ENCODE measurements at places on chromosomes 2 and 18. TPM values are rescaled to one million over a fixed set of nuclear protein-coding genes. Genes with fewer than 3 reads are reported as not detected.
A peak's percentile ranks its signal among the peaks of the same experiment; 100 is the strongest.

DNA sequence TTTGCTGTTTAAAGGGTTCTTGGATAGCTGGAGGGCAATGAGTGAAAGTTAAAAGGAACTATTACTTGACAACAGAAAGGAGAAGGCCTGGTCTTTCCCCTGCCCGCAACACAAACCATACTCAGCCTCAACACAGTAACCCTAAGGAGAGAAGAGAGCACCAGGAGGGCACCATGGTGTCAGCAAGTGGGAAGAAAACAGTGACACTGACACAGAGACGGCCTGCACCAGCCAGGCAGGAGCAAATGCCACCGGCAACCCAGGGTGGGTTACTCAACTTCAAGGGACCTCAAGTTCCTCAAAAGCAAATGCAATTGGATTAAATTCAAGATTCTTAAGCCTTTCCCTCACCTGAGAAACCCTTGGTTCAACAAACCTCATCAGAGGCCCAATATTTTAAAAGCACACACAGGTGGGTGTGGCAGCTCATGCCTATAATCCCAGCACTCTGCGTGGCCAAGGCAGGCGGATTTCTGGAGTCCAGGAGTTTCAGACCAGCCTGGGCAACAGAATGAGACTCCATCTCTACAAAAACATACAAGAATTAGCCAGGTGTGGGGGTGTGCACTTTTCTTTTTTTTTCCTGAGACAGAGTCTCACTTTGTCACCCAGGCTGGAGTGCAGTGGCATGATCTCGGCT is 52.3 kb downstream of the TFCP2L1 start:
- no peak for DNase-seq

DNA sequence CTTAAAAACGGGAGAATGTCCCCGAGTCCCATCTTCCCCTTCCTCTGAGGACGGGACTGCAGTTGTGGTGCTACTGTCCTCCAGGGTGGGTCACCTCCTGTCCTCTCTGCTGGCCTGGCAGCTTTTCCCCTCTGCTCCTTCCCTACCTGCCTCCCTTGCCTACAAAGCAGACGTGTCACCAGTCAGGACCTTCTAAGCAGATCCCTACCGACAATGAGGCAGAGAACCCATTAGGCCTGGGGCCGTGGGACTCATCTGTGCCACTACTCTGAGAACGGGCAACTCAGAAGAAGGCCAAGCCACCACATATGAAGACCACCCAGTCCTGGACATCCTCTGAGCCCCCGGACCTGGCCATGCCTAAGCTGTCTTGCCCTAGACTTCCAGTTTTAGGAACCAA is 103.0 kb upstream of the TEX51 start:
- DNase-seq, result no peak

DNA sequence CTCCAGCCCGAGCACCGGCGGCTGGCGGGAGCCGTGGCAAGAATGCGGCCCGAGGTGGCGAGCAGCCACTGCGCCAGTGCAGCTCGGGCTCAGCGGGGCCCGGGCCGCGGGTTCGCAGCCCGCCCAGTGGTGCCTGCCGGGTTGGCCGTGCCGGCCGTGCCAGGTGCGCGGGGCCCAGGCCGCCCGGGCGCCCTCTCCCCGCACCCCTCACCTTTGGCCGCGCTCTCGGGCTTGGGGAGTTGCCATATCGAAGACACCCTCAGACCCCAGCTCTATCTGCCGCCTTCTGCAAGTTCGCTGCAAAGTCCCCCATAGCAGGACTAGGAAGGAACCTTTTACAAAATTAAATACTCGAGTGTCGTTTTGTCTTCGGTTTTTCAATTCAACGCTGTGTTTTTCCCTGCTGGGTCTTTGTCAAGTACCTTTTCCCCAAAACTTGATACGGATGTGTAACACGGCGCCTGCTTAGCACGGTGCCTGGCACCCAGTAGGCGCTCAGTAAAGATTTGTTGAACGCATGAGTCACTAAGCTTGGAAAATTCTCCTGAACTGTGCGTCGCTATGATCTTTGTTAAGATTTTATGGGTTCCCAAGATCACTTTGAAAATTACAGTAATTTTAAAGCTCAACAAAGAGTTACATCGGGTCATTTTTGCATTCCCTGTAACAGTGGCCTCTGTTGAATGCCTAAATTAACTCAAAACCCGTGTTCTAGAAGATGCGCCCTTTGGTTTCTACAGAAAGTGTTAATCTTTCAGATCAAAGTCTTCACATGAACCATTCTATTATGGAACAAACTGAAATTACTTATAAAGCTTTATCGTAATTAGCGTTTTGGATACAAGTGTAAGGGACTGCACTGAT is 750 bp downstream of the STRADB start:
- no peak for DNase-seq

DNA sequence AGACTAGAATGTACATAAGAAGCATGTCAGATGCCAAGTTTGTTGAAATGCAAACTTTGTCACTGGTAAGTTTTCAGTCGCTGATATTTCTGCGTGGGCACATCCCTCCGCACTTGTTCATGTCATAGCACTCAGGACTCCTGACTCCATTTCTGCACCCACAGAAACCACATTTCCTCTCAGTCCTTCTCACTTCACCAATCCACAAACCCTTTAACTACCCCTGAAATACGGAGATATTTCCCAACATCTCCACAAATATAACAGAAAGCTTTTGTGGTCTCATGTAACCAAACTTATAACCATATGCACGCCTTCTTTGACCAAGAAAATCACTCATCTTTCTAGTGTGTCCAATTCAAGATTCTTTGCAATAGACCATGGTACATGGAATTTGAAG is 276.9 kb upstream of the ERBB4 start:
- DNase-seq, result no peak

CHRNG gene
- not detected for polyA plus RNA-seq

TWIST2 gene
- polyA plus RNA-seq, result 10.1 TPM

SPP2 gene
- polyA plus RNA-seq, result not detected

- DNase-seq, result no peak
Observed at GRCh38 chr2:229054311-229054710, 216.8 kb downstream of the PID1 start.

GRCh38 chr18:3256693-3257626 is 5.0 kb upstream of the MYL12B start:
- DNase-seq, result peak; percentile 24

DNA sequence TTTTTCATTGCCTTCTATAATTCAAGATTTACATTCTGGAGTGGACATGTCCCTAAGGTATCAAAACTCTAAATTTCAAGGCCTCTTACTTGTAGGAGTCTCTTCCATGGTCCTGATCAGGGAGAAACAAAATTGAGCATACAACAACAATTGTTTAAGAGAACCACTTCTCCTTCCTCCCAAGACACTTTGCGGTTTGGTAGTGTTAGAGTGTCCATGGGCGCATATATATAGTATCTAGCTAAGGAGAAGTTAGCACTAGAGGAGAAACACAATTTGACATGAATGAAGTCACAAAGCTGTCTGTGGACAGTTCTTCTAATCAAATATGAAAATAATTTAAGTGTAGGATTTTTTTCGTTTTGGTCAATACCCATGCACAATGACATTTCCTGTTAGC is 349.1 kb upstream of the MAP2 start:
- no peak for DNase-seq

DNA sequence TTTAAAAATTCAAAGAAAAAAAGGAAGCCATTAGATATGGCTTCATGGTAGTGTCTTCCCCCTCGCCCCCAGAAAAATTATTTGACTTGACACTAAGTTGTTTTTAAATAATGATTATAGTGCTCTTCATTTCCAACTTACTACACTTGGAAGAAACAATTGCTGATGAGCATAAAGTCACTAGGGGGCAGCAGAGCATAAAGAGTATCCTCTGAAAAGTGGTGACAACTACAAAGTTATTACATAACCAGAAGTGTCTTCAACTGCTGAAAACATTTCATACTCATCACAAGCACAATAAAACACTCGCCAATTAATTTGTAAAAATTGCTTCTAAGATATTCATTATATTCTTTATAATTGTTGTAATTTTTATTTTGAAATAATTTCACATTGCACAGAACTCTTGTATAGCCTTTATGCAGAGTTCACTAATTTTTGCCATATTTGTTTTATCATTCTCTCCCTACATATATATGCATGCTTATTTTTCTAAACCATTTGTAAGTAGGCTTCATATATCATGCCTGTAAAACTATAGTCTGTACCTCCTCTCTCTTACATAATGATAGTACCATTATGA is 54.9 kb downstream of the EXOC6B start:
- DNase-seq, result peak; percentile 86

GRCh38 chr2:220568296-220568695 is 940.9 kb downstream of the SLC4A3 start:
- no peak for DNase-seq

ZSCAN30 gene
- polyA plus RNA-seq, result 9.7 TPM

DNA sequence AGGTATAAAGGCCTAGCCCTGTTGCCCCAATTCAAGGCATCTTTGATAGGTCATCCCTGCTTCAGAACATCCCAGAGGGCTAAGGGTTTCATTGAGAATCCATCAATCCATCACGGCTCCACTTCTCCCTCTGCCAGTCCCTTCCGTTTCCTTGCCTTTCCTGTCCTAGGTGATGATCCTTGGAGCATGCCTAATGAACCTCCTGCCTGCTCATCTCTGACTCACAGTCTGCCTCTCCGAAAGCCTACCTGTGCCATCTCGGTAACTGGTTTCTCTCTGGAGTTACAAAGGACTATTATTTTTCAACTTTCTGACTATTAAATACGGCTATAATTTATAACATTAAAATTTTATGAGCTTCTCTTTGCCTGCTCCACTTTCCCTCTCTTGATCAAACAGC is 36.7 kb upstream of the OSBPL6 start:
- no peak for DNase-seq

- no peak for DNase-seq
Observed at GRCh38 chr18:70553936-70554260, 265.1 kb downstream of the SOCS6 start.

DNA sequence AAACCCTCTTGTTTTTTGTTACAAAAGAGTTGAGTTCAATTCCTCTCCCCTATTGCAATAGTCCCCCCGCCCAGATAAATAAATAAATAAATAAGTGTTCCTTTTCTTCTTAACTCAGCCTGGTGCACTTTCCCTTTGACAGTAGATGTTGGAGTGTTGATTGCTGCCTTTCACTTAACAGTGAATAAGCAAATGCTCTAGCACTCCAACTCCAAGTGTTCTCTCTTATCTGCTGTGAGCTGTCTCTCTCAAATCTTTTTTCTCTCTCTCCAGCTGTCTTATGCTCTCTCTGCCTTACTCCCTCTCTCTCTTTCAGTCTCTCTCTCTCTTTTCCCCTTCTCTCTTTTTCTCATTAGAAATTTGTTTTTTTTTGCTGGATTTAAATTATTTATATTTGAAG is 216.7 kb downstream of the TMX3 start:
- DNase-seq, result no peak

IL36G gene
- 0.12 TPM for polyA plus RNA-seq

SNX17 gene
- polyA plus RNA-seq, result 68.4 TPM

- no peak for DNase-seq
Observed at GRCh38 chr2:71620851-71621251, 167.5 kb downstream of the DYSF start.

GRCh38 chr18:54387631-54388030 is 29.9 kb downstream of the C18orf54 start:
- no peak for DNase-seq

DNA sequence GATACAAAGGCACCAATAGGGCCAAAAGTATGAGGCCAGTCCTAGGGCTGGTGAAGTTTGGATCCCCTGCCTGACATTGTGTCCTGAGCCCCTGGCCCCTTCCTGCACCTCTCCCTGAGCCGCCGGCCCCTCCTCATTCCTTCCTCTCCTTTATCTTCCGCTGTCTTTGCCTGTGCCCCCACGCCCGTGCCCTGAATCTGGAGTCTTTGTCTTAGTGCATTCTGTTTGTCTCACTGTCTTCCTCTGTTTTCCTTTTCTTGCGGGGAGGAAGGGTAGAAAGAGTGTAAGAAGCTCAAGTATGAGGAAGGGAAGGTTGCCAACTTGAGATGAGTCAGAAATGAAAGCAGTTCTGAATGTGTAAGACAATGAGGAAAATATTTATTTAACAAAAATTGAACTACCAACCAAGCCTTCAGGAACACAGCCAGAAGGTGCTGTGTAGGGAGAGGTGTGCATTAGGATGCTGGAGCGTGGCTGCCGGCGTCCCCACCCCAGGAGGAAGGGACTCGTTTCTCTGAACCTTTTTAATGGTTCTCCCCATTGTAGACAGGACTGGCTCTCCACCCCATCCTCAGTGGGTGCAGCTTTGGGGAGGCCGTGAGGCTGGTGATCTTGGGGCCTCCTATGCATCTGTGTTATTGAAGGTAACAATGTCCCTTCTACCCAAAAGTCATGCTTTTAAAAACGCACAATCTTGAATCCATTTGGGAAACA is 133.1 kb downstream of the NEDD4L start:
- DNase-seq, result peak; percentile 82

- no peak for DNase-seq
Observed at GRCh38 chr18:22800551-22800951, 132.6 kb upstream of the RBBP8 start.

TSPYL6 gene
- polyA plus RNA-seq, result not detected

DNA sequence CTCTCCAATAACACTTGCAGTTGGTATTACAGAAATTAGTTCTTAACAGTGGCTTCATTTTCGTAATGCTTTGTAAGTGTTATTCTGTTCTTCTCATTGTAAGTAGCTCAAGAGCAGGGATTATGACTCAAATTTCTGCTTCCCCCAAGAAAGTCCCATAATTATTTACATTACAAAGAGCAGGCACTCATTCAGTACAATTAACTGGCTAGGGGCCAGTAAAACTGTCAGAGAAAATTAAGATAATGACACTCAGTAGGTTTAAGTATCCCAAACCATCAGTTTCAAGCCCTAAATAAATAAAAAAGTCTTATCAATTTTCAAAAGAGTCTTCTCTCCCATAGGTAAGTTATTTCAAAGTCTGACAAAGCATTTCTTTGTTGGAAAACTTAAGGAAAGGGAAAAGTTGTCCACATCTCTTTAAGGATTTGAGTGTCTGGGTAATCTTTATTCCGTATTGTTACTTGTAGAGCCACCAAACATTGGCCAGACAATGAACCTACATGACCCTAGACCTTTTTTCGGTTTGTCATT is 137.1 kb downstream of the ARHGAP28 start:
- no peak for DNase-seq

CAD gene
- 19.4 TPM for polyA plus RNA-seq

DNA sequence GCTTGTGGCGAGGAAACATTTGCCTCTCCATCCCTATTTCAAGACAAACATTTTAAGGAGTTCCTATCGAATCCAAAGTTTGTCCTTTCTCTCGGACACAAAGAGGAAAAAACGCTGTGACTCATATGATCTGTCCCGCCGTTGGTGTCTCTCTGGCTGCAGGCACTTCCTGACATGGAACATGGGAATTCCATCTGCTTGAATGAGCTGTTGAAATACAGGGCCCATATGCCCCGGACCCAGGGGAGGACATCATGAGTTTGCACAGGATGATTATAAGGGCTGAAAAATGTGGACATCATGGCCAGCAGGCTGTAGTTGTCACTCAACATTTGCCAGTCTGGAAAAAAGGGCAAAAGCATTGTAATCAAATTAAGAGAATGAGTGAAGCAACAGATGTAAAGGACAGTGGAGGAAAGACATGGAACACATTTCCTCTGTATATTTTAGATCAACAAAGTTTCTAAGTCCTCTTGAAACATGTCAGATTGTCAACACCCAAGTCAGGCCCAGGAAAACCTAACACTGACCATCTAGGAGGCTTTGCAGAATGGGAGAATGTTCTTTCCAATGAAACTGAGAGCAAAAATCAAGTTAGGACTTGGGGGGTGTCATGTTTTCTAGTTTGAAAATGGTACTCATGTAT is 103.2 kb upstream of the SMIM21 start:
- peak; percentile 89 for DNase-seq

TIGD1 gene
- polyA plus RNA-seq, result 2.0 TPM

All from lung (tissue), 17 donors.